ENCODE measurements at places on chromosomes 2 and 18. TPM values are rescaled to one million over a fixed set of nuclear protein-coding genes. Genes with fewer than 3 reads are reported as not detected.

GRCh38 chr2:240628808-240629618 lies 3.7 kb downstream of the GPR35 start:
- DNase-seq: no peak

DNA sequence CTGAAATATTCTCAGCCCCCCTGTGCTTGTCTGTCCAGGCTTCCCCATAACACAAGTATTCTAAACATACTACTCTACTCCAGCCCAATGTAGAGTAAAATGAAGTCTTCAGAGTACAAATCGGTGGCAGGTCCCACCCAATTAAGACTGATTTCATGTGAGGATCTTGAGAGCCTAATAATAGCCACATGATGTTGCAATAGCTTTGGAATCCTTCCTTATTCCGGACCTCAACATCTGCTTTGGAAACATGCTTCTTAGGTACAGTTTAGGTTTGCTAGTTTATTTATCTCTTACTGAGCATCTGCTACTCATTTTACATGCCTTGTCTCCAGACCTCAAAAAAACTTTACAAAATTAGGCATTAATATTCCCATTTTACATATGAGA lies 207.3 kb upstream of the RAB6C start:
- no peak for DNase-seq

DNA sequence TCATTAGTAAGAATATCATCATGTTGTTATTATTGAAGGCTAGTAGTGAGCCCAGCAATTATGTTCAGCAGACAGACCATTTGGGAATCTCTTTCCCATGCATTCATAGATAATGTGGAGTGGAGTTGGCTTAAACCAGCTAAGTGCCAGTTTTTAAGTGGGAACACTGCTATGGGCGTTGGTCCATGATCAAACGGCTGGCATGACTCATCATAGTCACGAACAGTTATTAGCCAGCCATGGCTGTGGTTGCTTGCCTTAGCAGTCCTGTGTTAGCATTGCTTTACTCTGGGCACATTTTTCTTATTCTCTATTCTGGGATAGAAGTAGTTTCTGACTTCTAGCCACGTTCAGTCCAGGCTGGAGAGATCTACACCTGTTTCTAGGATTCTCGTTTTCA lies 17.7 kb downstream of the EIF4E2 start:
- peak; percentile 89 for DNase-seq

- DNase-seq: peak; percentile 99
These were observed 36.4 kb downstream of the STK39 start for GRCh38 chr2:168210895-168211570.

DNA sequence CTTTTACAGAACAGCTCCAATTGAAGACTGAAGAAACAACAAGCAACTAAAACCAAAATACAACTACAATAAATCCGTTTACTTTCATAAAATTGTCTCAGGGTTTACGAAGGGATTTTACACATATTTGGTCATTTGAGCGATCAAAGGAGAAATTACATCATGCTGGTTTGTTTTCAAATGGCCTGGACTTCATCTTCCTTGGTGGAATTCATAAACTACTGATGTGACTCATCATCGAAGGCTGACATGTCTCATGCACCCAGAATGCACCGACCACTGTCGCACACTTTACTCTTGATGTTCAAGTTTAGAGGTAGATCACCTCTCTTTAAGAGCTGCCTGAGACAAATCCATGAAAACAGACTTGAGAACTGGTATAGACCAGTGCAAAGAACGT lies 25.6 kb upstream of the PMAIP1 start:
- peak; percentile 78 for DNase-seq

GRCh38 chr2:47203995-47204394 lies 48.9 kb upstream of the STPG4 start:
- DNase-seq: no peak

GRCh38 chr18:54316071-54316820 lies 41.4 kb downstream of the STARD6 start:
- no peak for DNase-seq

- no peak for DNase-seq
These were observed 73.4 kb downstream of the TWIST2 start for GRCh38 chr2:238921259-238921658.

DNA sequence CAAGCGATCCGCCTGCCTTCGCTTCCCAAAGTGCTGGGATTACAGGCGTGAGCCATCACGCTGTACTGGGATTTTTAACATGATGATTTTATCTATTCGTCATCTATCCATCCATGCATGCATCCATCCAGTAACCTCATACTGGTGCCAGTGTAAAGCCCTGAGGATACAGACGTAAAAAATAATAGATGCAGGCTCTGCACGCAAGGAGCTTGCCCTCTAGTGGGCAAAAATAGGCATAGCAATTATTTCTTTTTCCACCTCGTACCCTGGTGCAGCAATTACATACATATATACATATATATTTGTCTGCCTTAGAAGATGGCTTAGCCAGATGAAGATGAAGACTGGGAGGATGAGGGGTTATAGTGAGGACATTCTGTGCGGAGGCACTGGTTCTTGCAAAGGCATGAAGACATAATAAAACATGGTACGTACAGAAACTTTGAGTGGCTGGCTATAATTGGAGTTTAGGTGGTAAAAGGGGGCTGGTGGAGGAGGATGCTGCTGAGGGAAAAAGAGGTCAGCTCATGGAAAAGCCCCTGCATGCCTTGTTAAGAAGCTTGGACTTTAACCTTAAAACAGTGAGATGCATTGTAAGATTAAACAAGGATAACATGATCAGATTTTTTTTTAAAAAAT lies 19.6 kb upstream of the RPIA start:
- DNase-seq: peak; percentile 58

- no peak for DNase-seq
These were observed 226.5 kb upstream of the MMADHC start for GRCh38 chr2:149814049-149814448.

GRCh38 chr2:1055014-1055595 lies 104.5 kb downstream of the SNTG2 start:
- peak; percentile 87 for DNase-seq

DNA sequence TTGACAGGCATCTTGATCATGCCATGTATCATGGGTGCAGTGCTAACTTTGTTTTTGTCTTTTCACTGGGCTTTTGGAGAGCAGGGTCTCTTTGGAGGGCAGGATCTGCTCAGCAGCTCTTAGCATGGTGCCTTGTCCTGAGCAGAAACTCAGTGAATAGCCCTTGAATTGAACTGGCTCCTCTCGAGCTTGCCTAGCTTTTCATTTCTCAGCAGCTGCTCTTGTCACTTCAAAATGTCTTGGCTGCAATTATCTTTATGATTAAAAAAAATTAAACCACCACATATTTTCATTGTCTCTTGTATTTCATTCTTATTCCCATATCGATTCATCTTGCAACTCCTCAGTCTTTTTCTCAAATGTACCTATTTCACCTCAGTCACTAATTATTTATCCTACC lies 50.5 kb downstream of the CCDC85A start:
- no peak for DNase-seq

DNA sequence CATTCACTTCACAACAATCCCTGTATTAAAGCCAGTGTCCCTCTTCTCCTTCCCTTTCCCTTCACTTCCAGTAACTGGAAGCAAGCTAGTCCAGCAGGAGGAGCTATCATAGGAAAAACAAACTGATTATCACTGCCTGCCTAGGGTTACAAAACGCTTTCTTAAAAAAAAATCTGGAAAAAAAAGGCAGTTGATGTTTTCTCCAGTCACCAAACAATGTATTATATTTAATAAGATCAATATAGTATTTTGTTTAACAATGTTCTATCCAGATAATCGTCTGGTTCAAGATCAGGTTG lies 78.8 kb upstream of the ITGB6 start:
- peak; percentile 35 for DNase-seq

DNA sequence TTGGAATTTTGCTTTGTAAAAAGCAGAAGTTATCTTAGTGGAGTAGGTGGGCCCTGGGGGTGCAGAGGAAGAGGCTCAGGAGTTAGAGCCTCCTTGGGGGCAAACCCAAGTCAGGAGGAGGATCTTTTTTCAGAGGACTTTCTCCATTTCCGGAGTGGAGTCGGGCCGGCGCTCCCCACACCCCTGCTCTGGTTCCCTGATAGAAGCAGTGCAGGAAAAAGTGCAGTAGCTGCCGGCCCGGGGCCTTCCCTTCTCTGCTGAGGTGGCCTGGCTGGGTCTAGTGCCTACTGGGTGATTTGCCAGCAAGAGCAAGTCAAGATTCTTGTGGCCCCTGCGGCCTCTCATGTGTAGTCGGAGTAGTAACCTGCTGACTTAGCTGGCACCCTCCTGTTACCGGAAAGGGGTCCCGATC lies 124.2 kb upstream of the HS6ST1 start:
- no peak for DNase-seq

DNA sequence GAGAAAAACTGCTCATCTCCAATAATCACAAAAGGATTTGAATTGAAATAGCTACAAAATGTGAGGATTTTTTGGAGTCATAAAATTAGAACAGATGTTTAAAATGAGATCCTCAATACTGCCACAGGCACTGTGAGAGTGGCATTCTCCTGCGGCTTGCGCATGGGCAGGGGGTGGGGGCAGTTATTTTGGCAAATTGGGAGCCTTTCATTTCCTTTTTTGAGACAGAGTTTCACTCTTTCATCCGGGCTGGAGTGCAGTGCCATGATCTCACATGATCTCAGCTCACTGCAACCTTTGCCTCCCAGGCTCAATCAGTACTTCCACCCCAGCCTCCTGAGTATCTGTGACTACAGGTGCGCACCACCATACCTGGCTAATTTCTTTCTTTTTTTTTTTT lies 42.4 kb downstream of the POMC start:
- DNase-seq: no peak

DNA sequence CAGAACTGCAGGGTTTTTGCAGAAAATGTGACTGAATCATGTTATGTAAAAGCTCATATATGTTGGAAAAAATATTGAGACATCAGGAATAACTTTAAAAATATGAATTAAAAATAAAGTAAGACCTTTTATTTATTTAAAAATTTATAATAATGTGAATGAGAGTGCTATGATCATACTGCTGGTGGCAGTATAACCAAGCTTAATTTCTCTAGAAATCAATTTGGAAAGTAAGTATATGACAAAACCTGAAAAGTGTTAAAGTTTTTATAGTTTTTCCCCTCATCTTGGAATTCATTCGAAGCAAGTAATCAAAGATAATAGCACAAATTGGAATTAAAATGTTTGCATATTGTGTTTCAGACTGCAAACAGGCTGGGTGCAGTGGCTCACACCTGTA lies 7.5 kb downstream of the SLC39A10 start:
- DNase-seq: no peak

DNA sequence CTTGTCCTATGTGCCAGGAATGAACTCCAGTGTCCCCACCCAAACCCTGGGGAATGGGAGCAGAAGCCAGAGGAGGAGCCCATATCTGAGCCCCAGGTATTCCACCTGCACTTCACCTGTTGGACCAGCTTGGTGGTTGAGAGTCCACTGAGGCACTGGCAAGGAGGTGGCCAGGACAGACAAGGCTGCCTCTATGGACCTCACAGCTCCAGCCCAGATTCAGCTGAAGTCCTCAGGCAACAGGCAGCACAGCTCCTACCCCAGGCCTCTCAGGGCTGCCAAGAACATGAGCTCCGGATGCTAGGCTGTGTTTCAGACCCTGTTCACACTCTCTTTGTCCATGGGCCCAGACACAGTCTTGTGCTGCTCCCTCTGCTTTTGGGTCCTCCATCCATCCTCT lies 2.9 kb upstream of the IL1F10 start:
- no peak for DNase-seq

- DNase-seq: no peak
These were observed 17.9 kb upstream of the ALPI start for GRCh38 chr2:232438091-232438490.

- DNase-seq: no peak
These were observed 911.6 kb downstream of the EPHA4 start for GRCh38 chr2:220660277-220661145.

GRCh38 chr2:100291152-100291970 lies 30.9 kb downstream of the LONRF2 start:
- peak; percentile 99 for DNase-seq

DNA sequence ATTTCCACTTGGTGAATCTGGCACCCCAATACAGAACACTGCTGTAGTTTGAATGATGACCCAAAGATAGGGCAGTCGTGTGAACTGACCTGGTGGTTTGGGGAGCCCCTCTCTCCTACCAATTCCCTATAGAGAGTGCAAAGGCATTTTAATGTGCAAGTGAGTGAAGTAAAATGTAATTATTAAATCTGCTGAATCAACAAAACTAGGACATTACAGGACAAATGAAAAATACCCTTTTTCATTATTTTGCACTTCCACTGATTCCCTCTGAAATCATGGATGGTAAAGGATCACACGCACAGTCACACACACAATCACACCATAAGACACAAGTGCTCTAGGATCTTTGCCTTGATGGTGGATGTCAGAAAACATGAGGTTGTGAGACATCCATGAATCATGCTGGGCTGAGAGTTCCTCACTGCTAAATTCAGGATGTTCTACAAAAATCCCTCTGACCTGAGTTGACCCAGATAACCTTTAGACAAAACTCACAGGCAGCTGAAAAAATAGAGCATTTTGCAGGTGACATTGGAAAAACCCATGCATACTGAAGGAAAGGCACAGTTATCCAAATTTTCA lies 197.4 kb downstream of the FBXO15 start:
- DNase-seq: no peak

Gene MPHOSPH10
- total RNA-seq: 46.4 TPM

Gene TTR
- total RNA-seq: not detected

Gene TMEM163
- total RNA-seq: 0.43 TPM

Gene MERTK
- total RNA-seq: 0.10 TPM

Gene C2orf72
- 2.6 TPM for total RNA-seq

Gene GATA6
- 4.3 TPM for total RNA-seq

Gene RALBP1
- total RNA-seq: 84.6 TPM

Gene POTEJ
- not detected for total RNA-seq
